Calu3 (cell line): ENCODE measurements at places on chromosomes 5 and 9. TPM values are rescaled to one million over a fixed set of nuclear protein-coding genes. Genes with fewer than 3 reads are reported as not detected.

DNA sequence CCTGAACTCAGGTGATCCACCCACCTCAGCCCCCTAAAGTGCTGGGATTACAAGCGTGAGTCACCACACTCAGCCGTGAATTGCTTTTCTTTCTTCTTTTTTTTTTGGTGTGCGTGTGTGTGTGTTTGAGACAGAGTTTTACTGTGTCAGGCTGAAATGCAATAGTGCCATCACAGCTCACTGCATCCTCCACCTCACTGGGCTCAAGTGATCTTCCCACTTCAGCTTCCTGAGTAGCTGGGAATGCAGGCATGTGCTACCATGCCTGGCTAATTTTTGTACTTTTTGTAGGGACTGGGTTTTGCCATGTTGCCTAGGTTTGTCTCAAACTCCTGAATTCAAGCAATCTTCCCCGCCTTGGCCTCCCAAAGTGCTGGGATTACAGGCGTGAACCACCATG, 113.7 kb upstream of the HAPLN1 start:
- no peak for DNase-seq

DNA sequence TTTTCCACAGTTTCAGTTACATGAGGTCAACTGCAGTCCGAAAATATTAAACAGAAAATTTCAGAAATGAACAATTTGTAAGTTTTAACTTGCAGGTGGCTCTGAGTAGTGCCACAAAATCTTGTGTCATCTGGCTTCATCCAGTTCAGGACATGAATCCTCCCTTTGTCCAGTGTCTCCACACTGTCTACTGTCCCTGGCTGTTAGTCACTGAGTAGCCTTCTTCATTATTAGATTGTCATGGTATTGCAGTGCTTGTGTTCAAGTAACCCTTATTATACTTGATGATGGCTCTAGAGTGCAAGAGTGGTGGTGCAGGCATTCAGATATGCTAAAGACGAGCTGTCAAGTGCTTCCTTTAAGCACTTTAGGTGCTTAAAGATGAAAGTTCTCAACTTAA, 65.3 kb downstream of the CFAP95 start:
- no peak for DNase-seq

GRCh38 chr9:76658510-76659231, 105.6 kb upstream of the PCA3 start:
- DNase-seq: no peak

DNA sequence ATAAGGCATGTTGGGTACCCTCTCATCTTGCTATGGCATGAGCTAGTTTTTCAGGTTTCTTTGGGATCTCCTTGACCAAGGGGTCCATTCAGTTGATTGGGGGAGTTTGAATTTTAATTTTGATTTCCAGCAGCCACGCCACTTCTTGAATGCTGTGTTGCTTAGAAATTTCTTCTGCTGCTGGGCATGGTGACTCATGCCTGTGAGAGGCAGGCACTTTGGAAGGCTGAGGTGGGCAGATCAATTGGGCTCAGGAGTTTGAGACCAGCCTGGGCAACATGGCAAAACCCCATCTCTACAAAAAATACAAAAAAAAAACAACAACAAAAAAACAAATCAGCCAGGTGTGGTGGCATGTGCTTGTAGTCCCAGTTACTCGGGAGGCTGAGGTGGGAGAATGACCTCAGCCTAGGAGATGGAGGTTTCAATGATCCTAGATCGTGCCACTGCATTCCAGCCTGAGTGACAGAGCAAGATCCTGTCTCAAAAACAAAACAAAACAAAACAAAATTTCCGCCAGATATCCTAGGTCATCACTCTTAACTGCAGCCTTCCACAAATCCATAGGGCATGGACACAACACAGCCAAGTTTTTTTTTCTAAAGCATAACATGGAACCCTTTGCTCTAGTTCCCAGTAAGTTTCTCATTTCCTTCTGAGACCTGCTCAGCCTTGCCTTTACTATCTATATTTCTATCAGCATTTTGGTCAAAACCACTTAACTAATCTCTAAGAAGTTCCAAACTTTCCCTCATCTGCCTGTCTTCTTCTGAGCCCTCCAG, 17.7 kb downstream of the TMC1 start:
- DNase-seq: no peak

GRCh38 chr9:132451276-132451675, 41.3 kb downstream of the CFAP77 start:
- no peak for DNase-seq

- DNase-seq: no peak
Observed at GRCh38 chr9:93488244-93488643, 34.9 kb upstream of the FAM120AOS start.

GRCh38 chr5:94212476-94212875, 405.9 kb downstream of the KIAA0825 start:
- no peak for DNase-seq

SWI5 gene
- 9.6 and 9.7 TPM in 2 replicates for total RNA-seq

SPINK6 gene
- not detected in 2 replicates for total RNA-seq

TMEFF1 gene
- total RNA-seq: 1.7 TPM in 2 replicates

ESM1 gene
- total RNA-seq: not detected in 2 replicates

CDH12 gene
- total RNA-seq: 2.3 and 2.9 TPM in 2 replicates
